OCI-LY7 (cell line): ENCODE measurements at places on chromosomes 3 and 15. TPM values are rescaled to one million over a fixed set of nuclear protein-coding genes. Genes with fewer than 3 reads are reported as not detected.

The LRRIQ4 gene
- 0.17 and 0.39 TPM in 2 replicates for total RNA-seq

The CPA3 gene
- total RNA-seq = not detected in 2 replicates

The GOLGA8S gene
- total RNA-seq = 0.09 and 0.10 TPM in 2 replicates

The MB21D2 gene
- not detected in 2 replicates for total RNA-seq

The ASB14 gene
- total RNA-seq = not detected in 2 replicates

The STAB1 gene
- not detected in 2 replicates for total RNA-seq

The SLC28A2 gene
- total RNA-seq = not detected in 2 replicates

DNA sequence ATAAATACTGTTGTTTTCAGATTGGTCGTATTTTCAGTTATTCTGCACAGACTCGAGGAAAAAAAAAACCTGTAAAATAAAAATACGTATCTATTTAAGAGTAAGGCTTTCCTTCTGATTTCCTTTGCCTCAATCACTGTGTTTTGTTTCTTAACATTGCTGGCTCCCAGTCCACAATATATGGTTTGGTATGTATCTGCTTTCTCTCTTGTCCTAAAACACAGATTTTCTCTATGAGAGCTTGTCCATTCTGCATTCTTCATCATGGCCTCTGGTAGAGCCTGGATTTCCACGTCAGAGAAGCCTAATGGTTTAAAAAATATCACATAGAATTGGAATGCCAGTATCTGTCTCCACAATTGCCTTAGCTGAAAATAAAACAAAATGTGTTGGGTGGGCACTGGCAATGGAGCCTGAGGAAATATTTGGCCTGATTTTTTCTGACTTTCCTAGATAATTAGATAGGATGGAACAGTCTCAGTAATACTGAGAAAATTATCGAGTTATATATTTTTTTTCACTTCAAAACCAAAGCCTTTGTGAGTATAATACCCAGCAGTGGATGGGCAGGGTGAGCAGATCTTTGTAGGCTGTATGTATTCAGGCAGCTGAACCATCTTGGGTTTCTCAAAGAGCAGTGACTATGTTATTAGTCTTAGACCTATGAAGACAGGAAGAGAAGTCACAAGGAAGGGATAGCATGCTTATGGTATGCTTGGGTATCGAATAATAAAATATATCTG lies 1.9 kb downstream of the CD200 start:
- no peak for DNase-seq

- DNase-seq = no peak
These were observed 15.0 kb upstream of the KBTBD8 start for GRCh38 chr3:66983101-66983500.

DNA sequence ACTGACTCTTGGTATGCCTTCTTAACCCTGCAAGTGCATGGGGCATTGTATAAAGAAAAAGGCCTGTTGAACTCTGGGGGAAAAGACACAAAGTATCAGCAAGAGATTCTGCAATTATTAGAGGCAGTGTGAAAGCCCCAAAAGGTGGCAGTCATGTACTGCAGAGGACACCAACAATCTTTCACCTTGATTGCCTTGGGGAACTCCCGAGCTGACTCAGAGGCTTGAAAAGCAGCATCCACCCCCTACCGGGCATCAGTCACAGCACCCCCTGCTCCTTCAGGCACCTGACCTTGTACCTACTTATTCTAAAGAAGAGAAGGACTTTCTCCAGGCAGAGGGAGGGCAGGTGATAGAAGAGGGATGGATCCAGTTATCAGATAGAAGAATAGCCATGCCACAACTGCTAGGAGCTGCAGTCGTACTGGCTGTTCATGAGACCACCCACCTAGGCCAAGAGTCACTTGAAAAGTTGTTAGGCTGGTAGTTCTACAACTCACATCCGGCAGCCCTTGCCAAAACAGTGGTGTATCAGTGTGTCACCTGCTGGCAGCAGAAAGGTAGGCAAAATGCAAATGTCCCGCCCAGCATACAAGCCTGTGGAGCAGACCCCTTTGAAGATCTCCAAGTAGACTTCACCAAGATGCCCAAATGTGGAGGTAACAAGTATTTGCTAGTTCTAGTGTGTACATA lies 241.6 kb upstream of the CNTN6 start:
- DNase-seq = no peak

GRCh38 chr3:71924721-71925120 lies 139.8 kb upstream of the PROK2 start:
- no peak for DNase-seq

DNA sequence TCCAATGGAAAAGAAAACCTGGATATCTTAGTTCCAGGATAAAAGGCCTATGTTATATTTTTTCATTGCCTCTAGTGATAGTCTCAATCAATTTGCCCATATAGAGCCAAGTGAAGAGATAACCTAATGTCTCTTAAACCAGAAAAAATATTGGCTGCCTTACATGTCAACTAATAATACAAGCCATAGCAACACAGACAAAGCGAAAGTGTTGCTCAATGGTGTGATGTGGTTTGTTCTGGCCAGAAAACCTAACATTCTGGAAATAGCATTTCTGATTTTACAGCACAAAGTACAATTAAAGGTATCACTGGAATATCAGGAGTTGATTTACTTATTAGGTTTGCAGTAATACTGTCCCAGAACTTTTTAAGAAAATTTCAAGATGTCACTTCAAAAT lies 101.5 kb downstream of the ATP8B4 start:
- no peak for DNase-seq

- DNase-seq = no peak
These were observed 1054.2 kb downstream of the NAALADL2 start for GRCh38 chr3:175913286-175913685.

DNA sequence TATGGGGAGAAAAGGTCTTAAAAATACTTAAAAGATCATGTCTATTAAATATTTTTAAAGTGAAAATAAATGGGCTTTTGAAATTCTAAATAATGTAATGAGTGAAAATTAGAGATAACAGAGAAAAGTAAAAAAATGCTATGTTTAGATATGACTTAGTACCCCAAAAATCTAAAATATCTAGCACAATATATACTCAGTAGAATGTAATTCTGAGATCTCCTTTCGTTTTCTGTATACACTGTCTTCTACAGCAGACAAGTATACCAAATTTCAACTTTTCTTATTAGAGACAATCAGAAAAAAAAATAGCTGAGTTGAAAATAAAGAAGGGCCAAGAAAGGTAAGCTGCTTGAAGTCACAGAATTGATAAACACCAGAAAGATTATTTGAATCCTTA lies 140.8 kb downstream of the ADAM10 start:
- DNase-seq = no peak

- no peak for DNase-seq
These were observed 31.1 kb downstream of the PLA2G4D start for GRCh38 chr15:42063122-42063848.

DNA sequence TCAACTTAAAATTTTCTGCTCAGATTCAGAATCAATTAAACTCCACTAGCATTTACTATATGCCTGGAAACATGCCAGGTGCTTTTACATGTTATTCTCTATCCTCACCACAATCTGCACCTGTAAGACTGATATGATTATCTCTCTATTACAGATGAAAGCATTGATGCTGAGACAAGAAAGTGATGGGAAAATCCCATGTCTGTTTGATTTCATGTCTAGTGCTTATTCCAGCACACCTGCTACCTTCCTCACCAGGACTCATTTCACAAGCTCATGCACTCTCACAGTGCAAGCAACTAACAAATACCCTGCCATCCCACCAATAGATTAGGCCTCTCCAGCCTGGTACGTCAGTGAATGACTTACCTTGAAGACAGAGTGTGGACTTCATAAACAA lies 25.0 kb upstream of the BCL6 start:
- DNase-seq = peak; percentile 24

DNA sequence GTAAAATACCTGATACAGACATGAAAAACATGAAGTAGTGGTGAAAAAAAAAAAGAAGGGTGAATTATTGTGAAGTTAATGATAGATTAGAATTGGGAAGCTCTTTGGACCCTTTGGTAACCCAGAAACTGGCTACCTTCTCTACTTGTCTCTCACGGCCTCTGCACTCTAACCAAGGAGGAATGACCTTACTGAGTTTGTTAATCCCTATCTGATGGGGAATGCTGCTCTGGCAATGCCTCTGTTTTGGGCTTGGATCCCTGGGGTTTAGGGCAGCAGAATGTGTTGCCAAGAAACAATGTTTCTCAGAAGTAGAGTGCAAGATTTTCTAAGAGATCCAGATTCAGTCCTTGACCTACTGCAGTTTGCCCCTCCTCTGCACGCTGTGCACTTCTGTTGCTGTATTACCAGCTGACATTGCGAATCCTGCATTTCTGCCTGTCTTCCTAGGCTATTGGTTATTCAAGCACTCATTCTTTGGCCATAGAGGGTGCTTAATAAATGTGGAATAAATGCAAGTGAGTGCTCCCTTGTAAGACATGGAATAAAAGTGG lies 49.2 kb upstream of the MAP3K13 start:
- no peak for DNase-seq

DNA sequence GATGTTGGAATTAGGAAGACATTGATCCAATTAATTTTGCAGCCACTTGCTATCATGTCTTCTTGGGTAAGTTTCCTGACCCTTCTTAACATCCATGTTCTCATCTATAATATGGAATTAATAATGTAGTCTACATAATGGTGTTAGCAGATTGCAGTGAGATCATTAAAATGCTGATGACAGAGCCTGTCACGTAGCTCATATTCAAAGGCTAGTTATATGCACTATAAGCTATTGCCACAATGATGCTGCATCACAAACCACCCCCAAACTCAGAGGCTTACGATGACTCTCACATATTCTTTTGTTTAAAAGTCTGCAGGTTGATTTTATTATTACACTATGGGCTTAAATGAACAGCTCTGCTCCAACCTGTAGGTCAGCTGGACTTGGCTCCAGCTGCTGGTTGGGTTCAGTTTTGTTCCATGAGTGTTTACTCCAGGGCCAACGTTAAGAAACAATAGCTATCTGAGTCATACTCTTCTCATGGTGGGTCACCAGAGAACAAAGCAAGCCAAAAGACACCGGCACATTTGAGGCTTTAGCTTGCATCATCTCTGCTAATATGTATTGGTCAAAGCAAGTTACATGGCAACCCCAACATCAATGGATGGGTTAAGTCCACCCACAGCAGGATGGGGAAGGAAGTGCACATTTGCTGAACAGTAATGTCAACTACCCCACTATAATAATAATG lies 250.0 kb upstream of the SLCO3A1 start:
- DNase-seq = no peak
